Cardiac fibroblast (primary cell): ENCODE measurements at places on chromosomes 7 and 10.

GRCh38 chr7:124388751-124389150 lies 355.9 kb upstream of the TMEM229A start:
- no peak for DNase-seq

- DNase-seq: peak; percentile 77
Observed at GRCh38 chr7:130758429-130759056, 24.5 kb upstream of the KLF14 start.

DNA sequence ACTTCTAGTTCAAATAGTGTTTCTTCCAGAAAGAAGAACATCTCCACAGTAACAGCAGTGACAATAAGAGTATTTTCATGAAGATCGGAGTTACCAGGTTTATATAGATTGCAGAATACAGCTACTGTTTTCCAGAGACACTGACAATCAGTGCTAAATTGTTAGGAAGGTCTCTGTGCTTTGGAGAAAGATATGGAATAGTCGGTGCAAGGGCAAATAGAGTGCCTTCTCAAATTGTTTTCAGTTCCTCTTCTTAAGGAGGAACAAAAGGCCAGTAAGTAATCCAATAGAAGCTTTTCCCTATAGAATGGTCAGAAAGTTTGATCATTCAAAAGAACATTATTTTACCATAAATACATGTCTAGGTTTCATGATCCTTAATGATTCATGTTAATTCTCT lies 2.6 kb upstream of the KIAA1217 start:
- no peak for DNase-seq

GRCh38 chr7:155589001-155589980 lies 42.9 kb upstream of the CNPY1 start:
- no peak for DNase-seq

DNA sequence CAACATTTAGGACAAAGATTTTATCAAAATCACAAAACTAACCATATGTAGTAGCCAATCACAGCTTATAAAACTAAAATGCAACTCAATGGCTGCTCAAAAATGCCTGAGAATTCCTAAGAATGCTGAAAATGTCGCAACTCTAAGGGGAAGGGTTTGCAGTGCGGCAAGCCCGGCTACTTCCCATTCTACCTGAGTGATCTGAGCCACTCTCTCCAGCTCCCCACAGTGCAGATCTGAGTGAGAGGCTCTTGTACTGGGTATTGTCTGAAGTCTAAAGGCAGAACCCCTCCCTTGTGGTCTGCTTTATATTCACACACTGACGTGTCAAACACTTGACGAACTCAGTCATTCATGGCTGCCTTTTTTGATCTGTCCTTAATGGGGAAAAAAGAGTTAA lies 28.9 kb downstream of the RAB11FIP2 start:
- DNase-seq: no peak

DNA sequence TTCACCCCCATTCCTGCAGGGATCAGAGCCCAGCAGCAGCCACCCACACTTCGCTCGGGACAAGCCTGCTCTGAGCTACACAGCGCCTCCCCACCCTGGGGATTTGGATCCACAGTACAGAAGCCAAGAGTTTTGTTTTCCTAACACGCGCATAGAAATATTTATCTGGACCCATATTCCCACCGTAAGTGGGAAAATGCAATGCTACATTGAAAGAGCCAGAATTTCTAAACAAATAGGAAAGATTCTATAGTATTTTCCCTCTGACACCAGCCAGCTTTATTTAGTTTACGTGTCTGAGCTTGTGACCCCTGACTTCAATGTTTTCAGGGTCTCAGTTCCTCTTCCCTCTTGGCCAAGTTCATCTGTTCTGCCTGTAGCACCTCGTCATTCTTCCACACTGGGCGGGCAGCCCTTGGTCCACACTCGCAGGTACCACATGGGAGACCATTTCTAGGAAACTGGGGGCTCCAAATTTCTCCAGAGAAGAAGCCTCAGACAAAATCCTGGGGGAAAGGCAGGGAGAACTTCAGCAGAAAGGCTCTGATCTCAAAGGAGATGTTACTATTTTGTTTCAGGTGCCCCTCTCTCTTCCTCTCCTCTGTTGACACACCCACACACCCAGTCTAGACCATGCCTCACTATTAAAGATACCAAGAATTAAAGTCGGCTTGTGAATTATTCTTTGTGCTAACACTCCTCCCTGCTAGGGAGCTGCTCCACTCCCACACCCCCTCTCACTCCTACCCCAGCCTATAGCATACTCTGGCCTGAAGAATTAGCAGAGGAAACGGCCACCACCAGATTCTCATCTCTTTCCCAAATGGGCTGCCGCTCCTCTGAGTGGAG lies 116.0 kb upstream of the PCGF5 start:
- peak; percentile 18 for DNase-seq

- DNase-seq: no peak
Observed at GRCh38 chr7:157603716-157604115, 266.9 kb downstream of the DNAJB6 start.
